ENCODE measurements at places on chromosomes 11 and 22.

DNA sequence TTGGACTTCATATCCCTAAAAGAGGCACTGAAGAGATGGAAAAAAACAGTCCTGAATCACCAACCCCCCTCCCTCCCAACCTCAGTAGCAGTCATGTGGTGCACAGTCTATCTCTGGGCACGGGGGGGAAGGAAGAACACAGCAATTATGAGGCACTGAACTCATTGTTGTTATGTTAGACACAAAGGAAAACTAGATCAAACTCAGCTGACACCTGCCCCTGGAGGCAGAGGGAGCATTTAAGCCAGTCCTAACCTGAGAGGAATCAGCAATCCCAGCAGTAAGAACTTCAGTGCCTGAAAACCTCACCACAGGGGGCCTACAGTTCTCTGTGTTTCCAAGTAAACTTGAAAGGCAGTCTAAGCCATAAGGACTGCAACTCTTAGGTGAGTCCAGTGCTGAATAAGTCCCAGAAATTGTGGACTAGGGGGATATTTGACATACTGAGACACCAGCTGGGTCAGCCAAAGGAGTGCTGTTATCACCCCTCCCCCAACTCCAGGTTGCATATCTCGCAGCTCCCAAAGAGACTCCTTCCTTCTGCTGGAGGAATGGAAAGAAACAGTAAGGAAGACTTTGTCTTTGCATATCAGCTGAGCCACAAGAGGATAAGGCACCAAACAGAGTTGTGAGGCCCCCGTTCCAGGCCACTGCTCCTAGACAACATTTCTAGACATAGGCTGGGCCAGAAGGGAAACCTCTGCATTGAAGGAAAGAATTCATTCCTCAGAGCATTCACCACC is 72.5 kb downstream of the GLYATL1 start:
- no peak for DNase-seq

GRCh38 chr22:21103633-21104032 is 57.9 kb downstream of the LRRC74B start:
- no peak for DNase-seq

DNA sequence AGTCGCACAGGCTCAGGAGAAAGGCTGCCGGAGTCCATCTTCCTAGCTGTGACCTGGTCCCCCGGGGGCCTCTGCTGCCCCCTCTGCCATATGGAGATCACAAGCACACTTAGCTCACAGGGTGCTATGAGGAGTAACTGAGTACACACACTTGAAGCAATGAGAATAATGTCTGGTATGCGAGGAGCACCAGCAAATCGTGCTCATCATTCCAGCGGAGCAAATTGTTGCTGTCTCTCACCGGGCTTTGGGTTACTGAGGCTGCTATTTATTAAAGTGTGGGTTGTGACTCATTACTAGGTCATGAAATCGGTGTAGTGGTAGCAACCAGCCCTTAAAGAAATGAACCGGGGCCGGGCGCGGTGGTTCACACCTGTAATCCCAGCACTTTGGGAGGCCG is 48.1 kb upstream of the EIF3D start:
- no peak for DNase-seq

- DNase-seq = no peak
These were observed 5.2 kb upstream of the MB start for GRCh38 chr22:35622191-35622913.

- DNase-seq = no peak
These were observed 111.2 kb downstream of the ZNF280B start for GRCh38 chr22:22397292-22397870.

- DNase-seq = no peak
These were observed at the start of gene FBLN1 for GRCh38 chr22:45502215-45503049. Gene FBLN1, plus strand, starts transcription at chr22:45502883. Its CDS starts 103 bp downstream, at chr22:45502986.

- DNase-seq = no peak
These were observed at the start of gene RAPSN for GRCh38 chr11:47448566-47449427. Gene RAPSN, minus strand, starts transcription at chr11:47449136. Its CDS starts 172 bp downstream, at chr11:47448964.

- DNase-seq = no peak
These were observed 22.0 kb upstream of the TFIP11 start for GRCh38 chr22:26534171-26534855.

DNA sequence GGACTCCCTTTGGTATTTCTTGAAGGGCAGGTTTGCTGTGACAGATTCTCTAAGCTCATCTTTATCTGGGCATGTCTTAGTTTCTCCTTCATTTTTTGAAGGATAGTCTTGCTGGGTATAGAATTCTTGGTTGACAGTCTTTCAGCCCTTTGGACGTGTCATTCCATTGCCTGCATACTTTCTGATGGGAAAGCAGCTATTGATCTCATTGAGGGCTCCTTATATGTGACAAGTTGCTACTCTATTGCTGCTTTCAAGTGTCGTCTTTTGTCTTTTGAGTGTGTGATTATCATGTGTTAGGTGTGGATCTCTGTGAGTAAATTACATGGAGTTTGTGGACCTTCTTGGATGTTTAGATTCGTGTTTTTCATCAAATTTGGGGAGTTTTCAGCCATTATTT is 21.9 kb downstream of the IGHMBP2 start:
- no peak for DNase-seq

DNA sequence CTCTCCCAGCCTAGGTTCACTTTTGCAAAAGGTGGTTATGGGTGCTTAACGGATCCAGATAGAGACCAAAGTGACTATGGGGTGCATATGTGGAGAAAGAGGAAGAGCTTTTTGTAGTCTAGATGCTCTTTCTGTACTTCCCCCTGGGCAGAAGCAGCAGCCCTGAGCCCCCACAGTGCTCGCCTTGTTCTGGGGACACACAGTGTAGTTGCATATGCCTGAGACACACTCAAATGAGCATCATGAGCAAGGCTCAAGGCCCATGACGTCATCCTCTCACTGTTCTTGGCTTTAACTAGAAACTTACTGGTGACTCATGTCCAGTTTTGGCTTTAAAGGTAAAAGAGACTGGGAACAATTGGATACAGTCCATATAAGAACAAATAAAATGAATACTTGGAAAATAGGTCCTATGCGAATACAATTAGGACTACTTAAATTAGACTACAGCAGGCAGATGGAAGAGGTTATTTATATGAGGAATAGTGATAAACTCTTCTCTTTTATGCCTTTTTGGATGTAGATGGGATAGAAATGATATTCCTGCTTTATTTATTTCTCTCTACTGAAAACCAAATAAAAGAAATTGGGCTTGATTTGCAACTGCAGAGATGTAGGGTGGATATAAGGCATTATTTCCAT is 20.1 kb upstream of the PEX26 start:
- DNase-seq = peak; percentile 9

- DNase-seq = no peak
These were observed 909.0 kb downstream of the BRD1 start for GRCh38 chr22:48918585-48919186.

- DNase-seq = no peak
These were observed 10.9 kb downstream of the GAB2 start for GRCh38 chr11:78406568-78407196.

GRCh38 chr11:6932145-6932544 is 5.9 kb downstream of the ZNF215 start:
- no peak for DNase-seq

- DNase-seq = no peak
These were observed 97.2 kb downstream of the TRAF6 start for GRCh38 chr11:36412781-36413383.

DNA sequence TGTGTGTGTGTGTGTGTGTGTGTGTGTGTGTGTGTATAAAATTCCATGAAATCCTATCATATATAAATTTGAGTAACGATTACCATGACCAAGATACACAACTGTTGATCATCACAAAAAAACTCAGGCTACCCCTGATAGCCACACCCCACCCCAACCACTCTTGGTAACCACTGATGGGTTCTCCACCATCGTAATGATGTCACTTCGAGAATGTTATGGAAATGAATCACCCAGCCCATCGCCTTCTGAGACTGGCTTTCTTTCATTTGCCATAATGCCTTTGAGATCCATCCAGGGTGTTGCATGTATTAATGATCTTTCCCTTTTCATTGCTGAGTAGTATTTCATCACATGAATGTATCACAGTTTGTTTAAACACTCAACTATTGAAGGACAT is 496.0 kb downstream of the MIAT start:
- no peak for DNase-seq

DNA sequence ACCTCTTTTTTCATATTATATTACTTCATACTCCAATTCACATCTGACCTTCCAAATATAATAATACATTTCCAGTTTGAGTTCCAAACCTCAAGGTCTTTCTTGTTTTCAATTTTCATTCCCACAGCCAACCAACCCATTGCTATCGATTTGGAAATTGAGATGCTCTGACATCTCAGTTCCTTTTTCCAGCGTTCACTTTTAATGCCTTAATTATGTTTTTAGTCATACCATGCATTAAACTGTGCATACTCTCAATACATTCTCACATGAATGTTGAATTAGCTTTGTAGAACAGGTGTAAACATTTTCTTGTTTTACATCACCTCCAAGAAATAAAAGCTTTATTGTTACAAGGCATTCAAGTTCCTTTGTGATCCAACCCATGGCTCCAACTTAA is 294.2 kb upstream of the ANO3 start:
- DNase-seq = no peak

GRCh38 chr11:45807792-45808238 is 2.9 kb downstream of the SLC35C1 start:
- DNase-seq = no peak
